Inflammatory macrophage treated with lipopolysaccharide for 1 hour (primary cell): ENCODE measurements at places on chromosomes 12 and 14.
A peak's percentile ranks its signal among the peaks of the same experiment; 100 is the strongest.

GRCh38 chr12:25745281-25745680 lies 192.2 kb upstream of the LMNTD1 start:
- no peak for DNase-seq

DNA sequence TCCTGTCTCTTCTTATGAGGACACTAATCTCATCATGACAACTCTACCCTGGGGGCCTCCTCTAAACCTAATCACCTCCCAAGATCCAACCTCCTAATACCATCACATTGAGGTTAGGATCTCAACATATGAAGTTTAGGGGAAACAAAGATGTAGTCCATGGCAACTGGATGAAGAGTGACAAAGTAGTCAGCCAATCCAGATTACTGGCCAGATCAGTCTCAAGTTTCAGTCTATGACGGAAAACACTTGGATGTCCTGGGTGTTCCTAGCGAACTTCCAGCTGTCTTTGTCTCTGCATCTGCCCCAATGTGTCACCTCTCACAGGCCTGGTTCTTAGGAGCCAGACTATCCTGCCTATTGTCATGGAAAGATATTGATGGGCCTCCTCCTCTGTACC lies 630.8 kb downstream of the AACS start:
- no peak for DNase-seq

DNA sequence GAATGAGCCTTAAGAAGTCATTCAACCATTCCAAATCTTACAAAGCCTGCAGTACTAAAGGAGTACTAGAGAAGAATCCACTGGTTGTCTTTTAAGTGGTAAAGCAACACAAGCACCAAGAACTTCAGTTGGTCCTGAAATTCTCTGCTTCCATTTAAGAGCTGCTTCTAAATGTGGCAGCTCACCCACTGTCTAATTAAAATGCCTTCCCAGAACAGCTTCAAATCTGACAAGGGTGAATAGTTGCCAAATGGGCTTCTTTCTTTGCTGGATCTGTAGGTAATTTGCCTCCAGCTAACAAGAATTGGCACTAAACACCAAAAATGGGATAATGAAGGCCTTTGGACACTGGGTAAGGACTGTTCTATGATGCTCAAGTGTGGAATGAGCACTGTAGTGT lies 72.2 kb upstream of the NAP1L1 start:
- DNase-seq = no peak

GRCh38 chr14:24339284-24340151 lies at the start of gene RIPK3:
TSS of gene RIPK3 (minus strand) at chr14:24339991. CDS start at chr14:24339826, 165 bp downstream.
- peak; percentile 50 for DNase-seq

- DNase-seq = no peak
Observed at GRCh38 chr12:108123402-108123801, 5.7 kb upstream of the WSCD2 start.

- DNase-seq = no peak
Observed at GRCh38 chr12:108525681-108526080, 10.6 kb downstream of the FICD start.

GRCh38 chr12:121811434-121812319 lies 7.9 kb downstream of the SETD1B start:
- DNase-seq = peak; percentile 79

DNA sequence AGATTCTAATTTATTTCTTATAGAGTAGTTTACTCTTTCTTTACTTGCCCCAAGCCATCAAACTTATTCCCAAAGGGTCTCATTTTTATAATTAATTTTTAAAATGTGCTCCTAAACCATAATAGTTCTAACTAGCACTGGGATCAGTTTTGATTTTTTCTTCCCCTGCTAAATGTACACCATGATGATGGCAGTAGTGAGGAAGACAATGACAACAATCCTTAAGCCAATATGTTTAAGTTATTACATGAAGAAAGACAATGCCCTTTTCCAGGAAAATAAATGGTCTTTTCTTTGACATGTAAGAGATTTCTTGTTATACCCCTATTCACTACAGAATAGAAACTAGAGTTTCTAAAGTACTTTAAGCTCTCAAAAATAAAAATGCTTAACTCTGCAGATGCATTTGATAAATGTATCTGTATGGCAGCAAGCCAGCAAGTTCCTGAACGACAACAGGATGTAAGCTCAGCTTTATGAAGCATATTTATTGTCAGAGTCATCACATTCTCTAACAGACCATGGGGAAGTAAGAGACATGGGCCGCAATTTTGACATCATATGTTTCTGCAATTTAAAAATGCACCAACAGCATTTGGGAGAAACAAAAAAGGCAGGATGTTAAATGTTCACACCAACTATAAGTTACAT lies 36.0 kb upstream of the SNX6 start:
- peak; percentile 63 for DNase-seq

DNA sequence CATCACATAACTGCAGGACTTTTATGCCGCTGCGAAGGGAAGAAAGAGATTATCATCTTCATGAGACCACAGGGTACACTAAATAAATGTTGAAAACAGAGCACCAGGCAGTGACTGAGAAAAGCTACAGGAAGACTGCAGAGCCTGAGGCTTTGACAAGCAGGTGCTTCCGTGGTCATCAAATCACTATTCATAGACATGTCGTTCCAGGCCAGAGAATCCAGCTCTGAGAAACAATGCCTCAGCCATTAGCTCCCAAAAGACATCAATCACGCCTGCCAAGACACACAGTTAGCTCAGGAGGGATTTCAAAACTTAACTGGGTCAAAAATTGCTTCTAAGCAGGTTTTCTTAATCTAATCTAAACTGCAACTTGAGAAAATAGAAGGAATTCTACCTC lies 47.2 kb upstream of the GARIN6 start:
- DNase-seq = no peak

DNA sequence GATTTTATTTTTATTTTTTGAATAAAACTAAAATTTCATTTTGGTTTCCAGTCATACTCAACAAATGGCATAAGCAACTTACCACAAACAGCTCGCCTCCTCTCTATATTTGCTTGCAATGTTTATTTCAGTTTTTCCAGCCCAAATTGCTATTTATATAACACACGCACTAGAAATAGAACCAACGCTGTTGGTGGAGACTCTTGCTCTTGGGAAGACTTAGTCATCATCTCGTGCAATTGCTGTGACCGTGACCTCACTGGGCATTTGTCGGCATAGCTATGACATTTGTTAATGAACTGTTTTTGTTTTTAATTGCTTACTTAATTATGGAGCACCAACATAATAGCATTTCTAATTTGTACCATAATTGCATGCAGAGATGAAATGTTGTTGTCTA lies 153.1 kb upstream of the OTX2 start:
- no peak for DNase-seq

- DNase-seq = no peak
Observed at GRCh38 chr12:21372602-21373001, at the start of gene IAPP. TSS of gene IAPP (plus strand) at chr12:21372902. CDS start at chr12:21373352, 450 bp downstream.

- no peak for DNase-seq
Observed at GRCh38 chr12:109711596-109712461, 1.8 kb upstream of the FAM222A start.

DNA sequence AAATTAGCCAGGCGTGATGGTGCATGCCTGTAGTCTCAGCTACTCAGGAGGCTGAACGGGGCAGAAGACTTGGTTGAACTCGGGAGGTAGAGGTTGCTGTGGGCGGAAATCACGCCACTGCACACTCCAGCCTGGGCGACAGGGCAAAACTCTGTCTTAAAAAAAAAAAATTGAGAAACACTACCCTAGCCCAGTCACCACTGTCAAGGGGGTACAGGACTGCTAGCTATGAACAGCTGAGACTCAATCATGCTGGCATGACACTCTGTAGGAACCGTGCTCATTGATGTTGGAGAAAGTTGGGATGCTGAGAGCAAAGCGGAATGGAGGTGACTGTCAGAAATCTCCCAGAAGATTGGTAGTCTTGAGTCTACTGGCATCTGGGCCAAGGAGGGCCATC lies 58.2 kb upstream of the STON2 start:
- DNase-seq = no peak

GRCh38 chr14:92726135-92726932 lies 22.1 kb downstream of the LGMN start:
- peak; percentile 81 for DNase-seq

- no peak for DNase-seq
Observed at GRCh38 chr12:68391937-68392336, 59.8 kb upstream of the MDM1 start.

DNA sequence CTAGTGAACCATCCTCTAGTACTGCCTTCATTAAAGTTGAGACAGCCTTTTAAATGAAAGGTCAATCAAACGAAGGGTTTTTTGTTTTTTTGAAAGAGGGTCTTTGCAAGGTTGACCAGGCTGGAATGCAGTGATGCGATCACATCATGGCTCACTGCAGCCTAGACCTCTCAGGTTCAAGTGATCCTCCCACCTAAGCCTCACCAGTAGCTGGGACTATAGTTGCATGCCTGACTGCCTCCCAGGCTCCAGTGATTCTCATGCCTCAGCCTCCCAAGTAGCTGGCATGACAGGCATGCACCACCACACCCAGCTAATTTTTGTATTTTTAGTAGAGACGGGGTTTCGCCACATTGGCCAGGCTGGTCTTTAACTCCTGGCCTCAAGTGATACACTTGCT lies 114.6 kb upstream of the SINHCAF start:
- DNase-seq = no peak
